Activated naive CD4-positive, alpha-beta T cell treated with anti-CD3 and anti-CD28 coated beads, Interleukin-2, amount 10 ng/mL, durations not matched to agents 7 days and 5 days (primary cell): ENCODE measurements at places on chromosomes 5 and 9.
A peak's percentile ranks its signal among the peaks of the same experiment; 100 is the strongest.

- no peak for DNase-seq
Measured at GRCh38 chr5:132079081-132079480, 5.5 kb downstream of the CSF2 start.

- no peak for DNase-seq
Measured at GRCh38 chr5:177610770-177611445, 11.0 kb downstream of the B4GALT7 start.

GRCh38 chr9:28699632-28700031 is 1126.4 kb upstream of the C9orf72 start:
- DNase-seq, result no peak

DNA sequence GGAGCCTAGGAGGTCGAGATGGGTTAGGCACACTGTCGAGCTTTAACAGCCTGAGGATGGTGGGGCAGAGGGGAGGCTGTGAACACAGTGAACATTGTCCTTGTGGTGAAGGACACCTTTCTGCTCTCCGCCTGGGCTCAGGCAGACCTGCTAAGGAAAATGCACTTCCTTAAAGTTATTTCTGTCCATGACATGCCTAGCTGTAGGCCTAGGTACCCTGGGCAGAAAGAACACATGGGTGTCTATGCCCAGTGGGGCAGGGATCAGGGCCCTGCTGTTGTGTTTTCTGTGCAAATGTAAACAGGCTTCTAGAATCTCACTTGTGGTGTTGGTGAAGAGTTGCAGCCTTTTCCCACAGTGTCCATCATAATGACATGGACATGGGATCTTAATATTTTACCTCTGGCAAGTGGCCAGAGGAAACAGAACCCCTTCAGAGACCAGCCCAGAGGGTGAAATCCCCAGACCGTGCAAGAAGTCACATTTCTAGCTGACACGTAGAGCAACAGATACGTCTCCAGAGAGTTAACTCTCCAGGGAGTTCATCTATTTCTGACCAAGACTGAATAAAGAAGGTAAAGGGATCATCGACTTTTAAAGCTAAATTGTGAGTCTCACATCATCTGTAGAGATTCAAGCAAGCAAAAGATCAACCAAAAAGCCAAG is 79.2 kb downstream of the C9orf152 start:
- no peak for DNase-seq

DNA sequence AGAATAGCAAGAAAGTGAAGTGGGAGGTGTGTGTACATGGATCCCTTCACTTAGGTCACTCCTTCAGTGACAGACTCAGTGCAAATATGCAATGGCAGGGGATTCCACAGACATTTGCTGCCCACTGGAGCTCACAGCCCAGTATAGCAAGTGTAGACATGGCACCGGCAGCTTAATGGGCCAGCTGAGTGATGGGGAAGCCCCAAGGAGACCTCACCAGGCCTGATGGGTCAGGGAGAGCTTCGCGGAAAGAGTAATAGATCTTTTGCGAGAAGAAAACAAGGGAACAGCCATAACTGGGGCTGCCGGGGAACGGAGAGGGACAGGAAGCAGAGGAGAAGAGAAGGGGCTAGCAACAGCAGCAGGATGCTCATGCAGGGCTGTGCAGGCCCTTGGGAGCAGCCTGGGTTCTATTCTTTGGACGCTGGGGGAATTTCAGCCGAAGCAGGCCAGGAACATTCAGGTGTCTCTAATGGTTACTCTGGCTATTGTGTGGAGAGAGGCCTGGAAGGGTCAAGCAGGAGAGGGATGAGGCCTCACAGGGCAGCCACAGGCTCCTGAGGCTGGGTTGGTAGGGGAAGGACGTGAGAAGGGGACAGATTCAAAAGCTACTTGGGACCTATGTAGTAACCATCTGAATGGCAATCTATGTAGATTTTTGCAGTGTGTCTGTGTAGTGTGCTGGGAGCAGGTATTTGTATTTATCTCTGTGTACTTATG is 27.0 kb downstream of the TCF7 start:
- peak; percentile 42 for DNase-seq

DNA sequence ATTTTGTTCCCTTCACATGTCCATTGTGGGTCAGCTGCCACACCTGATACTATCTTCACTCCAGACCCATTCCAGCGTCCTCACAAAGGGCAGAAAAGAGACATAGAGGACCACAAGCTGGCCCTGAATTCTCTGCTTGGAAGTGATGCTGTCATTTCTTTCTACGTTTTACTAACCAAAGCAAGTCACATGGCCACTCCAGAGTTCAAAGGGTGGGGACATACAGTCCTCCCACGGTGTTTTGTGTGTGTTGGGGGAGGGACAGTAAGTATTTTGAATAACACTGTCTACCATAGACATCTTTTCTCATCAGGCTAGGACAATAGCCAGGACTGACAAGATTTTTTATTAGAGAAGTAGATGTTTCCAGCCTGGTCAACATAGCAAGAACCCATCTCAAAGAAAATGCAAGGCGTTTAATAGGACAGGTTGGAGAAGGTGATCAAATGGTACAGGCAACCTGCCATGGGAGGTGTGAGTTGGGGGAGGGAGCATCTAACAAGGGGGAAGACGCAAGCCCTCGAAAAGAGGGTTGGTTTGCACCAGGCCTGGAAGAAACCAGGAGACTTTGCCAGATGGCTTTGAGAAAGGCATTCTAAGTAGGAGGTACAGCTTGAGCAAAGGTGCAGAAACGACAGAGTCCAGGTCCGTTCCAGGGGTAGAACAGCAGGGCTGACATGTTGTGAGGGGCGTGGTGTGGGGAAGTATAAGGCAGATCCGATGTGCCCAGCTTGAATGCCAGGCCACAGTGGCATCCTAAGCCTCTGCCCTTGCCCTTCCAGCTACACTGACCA is 11.3 kb upstream of the GLIPR2 start:
- no peak for DNase-seq

GRCh38 chr9:91555132-91555531 is 131.5 kb upstream of the NFIL3 start:
- DNase-seq, result no peak

DNA sequence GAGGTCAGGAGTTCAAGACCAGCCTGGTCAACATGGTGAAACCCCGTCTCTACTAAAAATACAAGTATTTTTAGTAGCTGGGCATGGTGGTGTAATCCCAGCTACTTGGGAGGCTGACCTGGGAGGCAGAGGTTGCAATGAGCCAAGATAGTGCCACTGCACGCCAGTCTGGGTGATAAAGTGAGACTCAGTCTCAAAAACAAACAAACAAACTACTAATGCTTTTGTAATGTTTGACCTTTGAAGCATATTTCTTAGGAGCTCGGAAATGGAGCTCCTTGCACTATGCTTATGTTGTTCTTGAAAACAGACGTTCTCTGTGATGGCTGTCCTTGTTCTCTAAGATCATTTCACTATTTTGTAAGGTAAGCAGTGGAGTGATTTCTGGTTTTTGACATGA is 6.0 kb downstream of the F2RL2 start:
- no peak for DNase-seq

DNA sequence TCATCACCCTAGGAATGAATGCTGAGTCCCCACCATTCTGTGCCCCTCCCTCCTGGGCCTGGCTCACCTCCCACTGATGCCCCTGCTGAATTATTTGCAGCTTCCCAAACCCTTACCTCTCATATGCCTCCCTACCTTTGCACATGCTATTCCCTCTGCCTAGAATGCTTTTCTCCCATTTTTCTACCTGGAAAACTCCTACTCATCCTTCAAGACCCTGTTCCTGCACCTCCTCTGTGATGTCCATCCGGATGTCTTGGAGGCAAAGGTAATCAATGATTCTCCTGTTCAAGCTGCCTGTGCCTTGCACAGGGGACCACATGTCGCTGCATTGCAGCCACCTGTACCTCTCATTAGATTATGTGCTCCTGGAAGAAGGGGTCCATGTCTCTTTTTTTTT is 104.8 kb upstream of the LMX1B start:
- no peak for DNase-seq

- no peak for DNase-seq
Measured at GRCh38 chr9:2158766-2159430, 143.8 kb downstream of the SMARCA2 start.

- no peak for DNase-seq
Measured at GRCh38 chr5:165227515-165227914, 1722.1 kb downstream of the MAT2B start.

DNA sequence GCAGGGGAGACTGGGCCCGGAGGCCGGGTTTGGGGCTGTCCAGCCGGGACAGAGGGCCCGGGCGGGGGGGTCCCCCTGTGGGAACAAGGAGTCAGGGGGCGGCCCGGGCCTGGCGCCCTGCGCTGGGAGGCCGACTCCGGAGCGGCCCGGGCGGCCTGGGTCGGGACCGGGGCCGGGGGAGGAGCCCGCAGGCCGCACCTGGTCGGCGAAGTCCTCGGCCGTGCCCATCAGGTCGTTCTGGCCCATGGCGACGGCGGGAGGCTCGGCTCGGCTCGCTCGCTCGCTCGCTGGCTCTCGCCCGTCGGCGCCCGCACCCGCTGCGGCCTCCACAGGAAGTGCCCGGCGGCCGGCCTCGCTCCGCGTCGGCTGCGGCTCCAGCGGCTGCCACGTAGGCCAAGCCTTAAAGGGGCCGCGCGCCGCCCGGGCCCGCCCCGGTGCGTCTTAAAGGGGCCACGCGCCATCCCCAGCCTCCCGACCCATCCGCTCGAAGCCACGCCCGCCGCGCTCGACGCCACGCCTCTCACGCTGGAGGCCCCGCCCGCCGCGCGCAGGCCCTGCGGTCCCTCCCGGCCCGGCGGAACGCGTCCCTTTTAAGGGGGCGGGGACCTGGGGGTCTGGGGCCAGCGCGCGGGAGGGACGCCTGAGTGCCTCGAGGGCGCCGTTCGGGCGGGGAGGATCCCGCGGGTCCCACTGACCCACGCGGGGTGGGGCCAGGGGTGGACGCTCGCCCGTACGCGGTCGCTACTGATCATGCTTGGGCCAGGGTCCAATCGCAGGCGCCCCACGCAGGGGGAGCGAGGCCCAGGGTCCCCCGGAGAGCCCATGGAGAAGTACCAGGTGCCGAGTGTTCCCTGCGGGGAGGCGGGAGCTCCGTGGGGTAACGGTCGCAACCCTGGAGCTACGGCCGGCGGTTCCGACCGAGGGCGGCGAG is at the start of the genes STKLD1 and SURF4:
Gene STKLD1, plus strand, starts transcription at position 643 of the 931 bp plus-strand sequence. Its CDS starts 108 bp downstream, at position 751.
Gene SURF4, minus strand, starts transcription at position 337 of the 931 bp plus-strand sequence. Its CDS starts 91 bp downstream, at position 246.
- DNase-seq, result peak; percentile 96

- no peak for DNase-seq
Measured at GRCh38 chr5:64165500-64166200, at the start of gene RNF180. RNF180 (plus strand) TSS chr5:64165843; CDS start chr5:64200808, 34,965 bp downstream.

DNA sequence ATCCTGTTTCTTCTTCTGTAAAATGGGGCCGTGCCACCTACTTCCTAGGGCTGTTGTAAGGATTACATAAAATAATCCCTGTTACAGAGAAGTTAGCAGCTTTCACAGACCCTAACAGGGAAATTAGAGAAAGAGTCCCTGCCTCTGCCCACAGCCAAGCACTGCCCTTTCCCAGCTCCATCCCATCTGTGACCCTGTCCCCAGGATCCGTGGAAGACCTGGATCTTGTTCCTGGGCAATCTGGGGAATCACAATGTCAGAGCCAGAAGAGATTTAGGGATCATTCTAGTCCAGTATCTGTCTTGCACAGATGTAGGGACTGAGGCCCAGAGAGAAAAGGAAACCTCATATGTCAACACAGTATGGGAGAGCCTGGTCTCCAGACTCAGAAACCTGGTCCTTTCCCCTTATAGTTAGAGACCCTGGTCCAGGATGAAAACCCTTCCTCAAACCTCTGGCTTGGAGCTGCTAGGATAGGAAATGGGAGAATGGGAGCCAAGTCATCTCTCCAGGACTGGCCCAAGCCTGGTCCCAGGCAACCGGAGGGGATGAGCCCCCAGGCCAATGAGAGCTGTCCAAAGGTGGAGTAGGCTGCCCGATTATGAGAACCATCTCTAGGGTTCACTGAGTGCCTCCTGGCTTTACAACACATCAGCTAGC is 12.5 kb downstream of the LHX6 start:
- DNase-seq, result no peak

DNA sequence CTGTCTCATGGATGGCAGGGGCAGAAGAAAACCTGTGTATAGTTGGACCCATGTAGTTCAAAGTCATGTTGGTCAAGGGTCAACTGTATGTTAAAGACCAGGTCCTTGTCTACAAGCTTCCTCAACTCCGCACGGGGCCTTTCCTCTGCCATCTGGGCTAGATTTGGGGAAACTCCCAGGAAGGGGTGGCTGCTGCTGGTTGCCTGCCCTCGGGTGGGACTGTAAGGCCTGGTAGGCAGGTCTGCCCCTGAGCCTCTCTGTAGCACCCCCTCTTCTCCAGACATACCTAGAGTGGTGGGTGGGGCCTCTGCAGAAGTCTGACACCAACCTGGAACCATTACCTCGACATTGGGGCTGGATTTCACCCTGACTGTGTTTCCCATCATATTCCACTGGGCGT is 15.2 kb downstream of the ENHO start:
- DNase-seq, result no peak

- DNase-seq, result no peak
Measured at GRCh38 chr5:96220610-96221390, 212.2 kb downstream of the PCSK1 start.

GRCh38 chr9:114775121-114775520 is 30.7 kb downstream of the TNFSF15 start:
- no peak for DNase-seq

DNA sequence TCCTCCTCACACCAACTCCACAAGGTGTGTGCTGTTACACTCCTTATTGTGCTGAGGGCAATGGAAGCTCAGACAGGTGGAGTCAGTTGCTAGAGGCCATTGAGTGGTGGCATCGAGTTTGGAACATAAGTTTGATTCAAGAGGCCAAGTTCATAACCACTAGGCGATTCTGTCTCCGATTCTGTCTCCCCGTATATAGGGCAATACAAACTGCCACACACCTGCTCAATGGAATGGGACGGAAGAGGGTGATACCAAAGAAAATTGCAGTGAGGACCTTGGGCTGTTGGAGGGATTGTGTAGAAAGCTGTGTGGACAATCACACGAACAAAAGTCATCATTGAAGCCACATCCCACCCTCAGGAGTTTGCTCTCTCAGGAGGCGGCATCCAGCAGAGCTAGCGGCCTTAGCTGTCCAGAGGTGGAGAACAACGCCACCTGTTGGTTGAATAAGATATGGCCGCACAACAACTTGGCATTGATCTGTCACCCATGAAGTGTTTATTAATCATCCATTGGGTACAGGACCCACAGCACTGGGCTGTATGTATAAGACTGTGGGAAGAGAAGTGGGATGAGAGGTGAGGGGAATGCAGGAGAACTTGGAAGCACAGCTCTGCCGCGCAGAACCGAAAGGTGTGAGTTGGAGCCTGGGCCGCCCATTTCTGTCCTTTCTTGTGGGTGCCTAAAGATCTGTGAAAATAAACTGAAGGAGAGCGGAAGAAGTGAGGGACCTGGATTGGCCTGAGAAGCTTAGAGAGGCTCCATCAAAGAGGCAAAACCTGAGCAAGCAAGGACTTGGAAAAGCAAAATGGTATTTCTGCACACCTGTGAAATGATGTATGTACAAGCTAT is 16.1 kb upstream of the NEUROG1 start:
- DNase-seq, result peak; percentile 78
